ENCODE measurements at places on chromosomes 13 and 19.

GRCh38 chr19:16676101-16676798 lies 15.3 kb downstream of the TMEM38A start:
- no peak for DNase-seq

DNA sequence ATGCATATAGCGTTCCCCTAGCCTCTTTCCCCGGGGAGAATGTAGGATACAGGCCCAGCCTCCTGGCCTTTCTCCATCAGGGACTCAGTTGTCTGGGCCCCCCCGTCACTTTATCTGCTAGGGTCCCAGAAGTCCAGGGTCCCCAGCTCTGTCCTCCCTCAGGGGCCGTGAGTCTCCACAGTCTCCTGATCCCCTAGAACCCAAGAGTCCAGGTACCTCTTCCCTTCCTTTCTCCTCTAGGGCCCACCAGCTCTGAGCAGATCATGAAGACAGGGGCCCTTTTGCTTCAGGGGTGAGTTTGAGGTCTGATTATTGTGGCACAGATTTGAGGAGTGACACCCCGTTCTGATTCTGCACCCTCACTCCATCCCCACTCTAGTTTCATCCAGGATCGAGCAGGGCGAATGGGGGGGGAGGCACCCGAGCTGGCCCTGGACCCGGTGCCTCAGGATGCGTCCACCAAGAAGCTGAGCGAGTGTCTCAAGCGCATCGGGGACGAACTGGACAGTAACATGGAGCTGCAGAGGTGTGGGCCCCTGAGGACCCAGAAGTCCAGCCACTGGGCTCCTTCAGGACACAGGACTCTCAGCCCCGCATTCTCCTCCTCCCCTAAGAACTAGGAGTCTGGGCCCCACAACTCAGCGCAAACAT lies 758 bp downstream of the BAX start:
- no peak for DNase-seq

GRCh38 chr19:55189403-55189835 lies 9.3 kb upstream of the SYT5 start:
- no peak for DNase-seq

DNA sequence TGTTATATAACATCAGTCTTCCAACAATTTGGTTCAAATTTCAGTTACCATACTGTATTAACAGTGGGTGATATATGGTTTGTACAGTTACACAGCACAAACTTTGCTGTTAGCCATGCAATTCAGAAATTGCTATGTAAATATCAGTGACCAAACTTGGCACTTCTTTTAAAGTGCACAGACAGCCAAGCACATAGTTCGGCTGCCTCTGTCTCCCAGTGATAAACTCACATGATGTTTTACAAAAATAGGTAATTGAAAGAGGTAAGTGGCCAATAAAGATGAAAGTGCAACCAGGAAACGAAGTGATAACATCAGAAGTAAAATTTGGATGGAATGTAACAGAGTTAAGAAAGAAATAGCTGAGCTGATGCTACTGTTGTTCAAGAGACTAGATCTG lies 143.9 kb downstream of the PCDH9 start:
- no peak for DNase-seq

GRCh38 chr13:20714563-20715329 lies 11.2 kb downstream of the IL17D start:
- DNase-seq, result no peak

DNA sequence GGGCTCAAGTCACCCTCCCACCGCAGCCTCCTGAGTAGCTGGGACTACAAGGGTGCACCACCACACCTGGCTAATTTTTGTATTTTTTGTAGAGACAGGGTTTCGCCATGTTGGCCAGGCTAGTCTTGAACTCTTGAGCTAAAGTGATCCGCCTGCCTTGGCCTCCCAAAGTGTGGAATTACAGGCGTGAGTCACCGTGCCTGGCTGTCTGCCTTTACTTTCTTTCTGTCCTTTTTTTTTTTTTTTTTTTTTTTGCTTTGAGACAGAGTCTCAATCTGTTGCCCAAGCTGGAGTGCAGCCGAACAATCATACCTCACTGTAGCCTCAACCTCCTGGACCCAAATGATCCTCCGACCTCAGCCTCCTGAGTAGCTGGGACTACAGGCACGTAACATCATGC lies 25.0 kb upstream of the OR1M1 start:
- no peak for DNase-seq

DNA sequence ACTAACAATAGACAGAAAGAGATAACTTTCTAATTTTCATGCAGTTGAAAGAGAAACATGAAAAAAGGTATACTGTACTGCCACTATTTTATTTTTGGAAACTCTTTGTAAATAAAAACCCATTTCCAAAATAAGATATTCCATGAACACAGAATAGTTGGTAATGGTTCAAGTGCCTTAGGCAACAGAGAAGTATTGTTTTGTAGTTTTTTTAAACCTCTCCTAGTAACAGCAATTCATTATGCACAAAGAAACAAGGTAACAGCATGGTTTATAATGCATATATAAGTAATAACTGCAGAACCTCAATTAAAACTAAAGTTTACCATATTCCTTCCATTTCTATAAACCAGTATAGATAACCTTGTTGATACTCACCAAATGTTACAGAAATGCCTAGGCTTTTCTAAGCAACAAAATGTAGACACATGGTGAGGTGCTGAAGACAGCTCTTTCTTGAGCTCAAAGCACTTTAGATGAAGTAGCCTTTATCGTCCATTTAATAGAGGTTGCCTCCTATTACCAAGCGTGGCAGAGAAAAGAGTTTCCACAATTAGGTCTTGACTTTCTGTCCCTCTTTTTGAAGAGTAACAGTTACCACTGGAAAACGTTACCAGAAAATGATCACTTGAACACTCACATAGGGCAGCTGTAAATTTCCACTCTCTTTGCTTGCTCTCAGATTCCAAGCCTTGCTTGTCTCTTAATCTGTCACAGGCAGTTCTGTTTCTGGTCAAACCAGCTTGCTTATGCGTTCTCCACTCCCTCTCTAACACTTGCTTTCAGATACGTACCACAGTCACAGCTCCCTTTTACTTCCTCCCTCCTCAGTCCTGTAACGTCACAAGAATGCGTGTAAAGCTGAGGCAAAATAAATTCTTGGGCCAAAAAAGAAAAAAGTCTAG lies 42.9 kb downstream of the CAB39L start:
- no peak for DNase-seq

DNA sequence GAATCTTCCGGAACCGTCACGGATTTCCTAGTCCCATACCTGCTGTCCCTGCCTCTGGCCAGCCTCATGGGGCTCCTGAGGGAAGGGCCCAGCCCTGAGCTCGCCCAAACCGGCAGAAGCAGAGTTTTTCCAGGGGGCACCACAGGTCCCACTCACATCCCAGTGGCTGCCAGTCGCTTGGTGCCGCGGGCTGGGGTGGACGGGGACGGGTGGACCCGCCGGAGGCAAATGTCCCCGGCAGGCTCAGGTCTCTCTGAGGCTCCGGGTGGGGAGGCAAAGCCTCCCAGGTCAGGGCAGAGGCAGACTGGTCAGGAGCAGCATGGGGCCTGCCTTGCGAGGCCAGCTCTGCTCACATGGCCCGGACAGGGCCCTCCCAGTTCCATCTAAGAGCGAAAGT lies 24.8 kb downstream of the ADPRHL1 start:
- DNase-seq, result no peak

- DNase-seq, result no peak
These were observed 4.8 kb upstream of the ZNF536 start for GRCh38 chr19:30367421-30367820.

DNA sequence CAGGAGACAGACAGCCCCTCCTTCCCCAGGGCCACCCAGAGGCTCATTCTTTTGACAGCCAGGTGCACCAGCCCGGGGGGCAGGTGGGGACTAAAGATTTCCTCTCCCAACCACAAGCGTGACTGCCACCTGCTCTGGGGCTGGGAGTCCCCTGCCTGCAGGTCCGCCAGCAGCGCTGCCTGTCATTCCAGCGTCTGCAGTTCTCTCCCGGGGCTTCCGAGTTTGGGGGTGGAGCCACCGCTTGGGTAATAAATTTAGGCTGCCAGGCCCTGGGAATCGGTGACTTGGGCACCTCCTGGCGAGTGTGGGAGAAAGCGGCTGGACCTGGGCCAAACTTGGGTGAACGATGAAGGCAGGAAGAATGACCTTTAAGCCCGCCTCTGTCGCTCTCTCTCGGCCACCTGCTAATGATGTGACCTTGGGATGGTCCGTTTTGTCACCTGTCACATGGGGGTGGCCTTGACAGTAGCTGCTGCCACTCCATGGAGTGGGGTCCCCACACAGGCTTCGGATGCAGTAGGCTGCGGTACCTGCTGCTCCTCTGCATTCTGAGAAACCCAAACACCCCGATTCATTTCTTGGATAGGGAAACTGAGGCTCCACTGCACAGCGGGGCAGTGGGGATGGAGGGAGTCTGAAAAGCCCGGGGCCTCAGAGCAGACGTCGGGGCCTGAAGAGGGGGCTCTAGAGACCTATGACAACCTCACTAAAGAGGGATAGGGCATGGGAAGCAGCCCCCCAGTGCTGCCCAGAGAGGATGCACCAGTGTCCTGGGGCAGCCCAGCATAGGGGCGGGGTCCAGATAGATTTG lies 12.8 kb downstream of the FUT6 start:
- no peak for DNase-seq

DNA sequence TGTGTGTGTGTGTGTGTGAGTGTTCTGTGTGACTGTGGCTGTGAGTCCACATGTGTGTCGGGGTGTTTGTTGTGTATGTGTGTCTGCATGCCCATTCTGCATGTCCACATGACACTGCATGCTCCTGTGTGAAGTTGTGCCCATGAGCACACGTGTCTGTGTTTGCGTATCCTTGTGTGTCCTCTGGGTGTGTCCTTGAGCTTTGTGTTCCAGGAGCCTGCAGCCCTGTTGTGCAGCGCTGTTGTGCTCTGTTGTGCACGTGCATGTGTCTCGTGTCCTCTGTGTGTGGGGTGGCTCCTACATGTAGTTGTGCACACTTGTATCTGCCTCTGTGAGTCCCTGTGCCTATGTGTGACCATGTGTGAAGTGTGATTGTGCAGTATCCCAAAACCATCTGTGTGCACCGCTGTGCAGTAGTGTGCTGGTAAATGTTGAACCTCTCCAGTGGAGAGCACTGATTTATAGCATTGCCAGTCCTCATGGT lies 2.2 kb upstream of the ARHGEF18 start:
- DNase-seq, result no peak

DNA sequence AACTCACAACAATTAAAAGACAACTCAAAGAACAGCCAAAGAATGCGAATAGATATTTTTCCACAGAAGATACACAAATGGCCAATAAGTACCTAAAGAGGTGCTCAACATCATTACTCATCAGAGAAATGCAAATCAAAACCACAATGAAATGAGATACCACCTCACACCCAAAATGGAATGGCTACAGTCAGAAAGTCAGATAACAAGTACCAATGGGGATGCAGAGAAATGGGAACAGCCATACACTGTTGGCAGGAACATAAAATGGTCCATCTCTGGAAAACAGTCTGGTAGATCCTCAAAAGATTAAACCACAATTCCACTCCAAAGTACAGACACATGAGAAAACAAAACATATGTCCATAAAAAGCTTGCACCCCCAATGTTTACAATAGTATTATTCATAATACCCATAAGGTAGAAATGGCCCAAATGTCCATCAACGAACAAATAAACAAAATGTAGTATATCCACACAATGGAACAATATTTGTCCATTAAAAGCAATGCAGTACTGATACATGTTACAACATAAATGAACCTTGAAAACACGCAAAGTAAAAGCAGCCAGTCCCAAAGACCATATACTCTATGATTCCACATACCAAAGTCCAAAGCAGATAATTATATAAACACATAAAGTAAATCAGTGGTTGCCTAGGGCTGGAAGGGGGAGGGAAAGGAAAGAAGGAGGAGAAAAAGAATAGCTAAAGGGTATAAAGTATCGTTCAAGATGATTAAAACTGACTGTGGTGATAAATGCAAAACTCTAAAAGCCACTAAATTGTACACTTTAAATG lies 19.6 kb downstream of the USP12 start:
- DNase-seq, result no peak
